Psoas muscle (tissue), 8 donors: ENCODE measurements at places on chromosomes 3 and 15. TPM values are rescaled to one million over a fixed set of nuclear protein-coding genes. Genes with fewer than 3 reads are reported as not detected.

The BSN gene
- 0.95 TPM for total RNA-seq

The MAGEL2 gene
- 0.12 TPM for total RNA-seq

The SLC28A1 gene
- total RNA-seq, result 0.23 TPM

The RPS17 gene
- total RNA-seq, result 834 TPM

The ZNF654 gene
- total RNA-seq, result 10.1 TPM

The SAMMSON gene
- not detected for total RNA-seq
